Ovary (tissue), 10 donors: ENCODE measurements at places on chromosomes 1 and 21.

DNA sequence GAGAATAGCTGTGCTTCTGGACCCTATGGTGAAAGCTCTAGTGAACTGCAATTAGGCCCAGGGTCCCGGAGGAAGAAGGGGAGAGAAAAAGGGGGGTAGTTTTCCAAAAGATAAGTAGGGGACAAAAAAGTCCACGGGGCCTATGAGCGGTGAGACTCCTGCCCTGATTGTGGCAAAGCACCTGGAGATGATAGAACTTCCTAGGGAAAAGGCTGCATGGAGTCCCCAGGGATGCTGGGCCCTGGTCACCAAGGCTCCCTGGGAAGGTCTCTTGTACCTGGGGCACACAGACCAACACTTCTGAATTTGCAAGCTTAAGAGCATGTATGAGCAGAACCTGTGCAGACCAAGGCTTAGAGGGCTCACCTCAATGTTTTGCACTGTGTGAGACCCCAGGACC lies 5.4 kb upstream of the SHISA4 start:
- no peak for DNase-seq

GRCh38 chr1:31776516-31776915 lies 12.4 kb upstream of the ADGRB2 start:
- DNase-seq, result no peak

- no peak for DNase-seq
Measured at GRCh38 chr1:82777240-82777639, 976.5 kb downstream of the ADGRL2 start.

DNA sequence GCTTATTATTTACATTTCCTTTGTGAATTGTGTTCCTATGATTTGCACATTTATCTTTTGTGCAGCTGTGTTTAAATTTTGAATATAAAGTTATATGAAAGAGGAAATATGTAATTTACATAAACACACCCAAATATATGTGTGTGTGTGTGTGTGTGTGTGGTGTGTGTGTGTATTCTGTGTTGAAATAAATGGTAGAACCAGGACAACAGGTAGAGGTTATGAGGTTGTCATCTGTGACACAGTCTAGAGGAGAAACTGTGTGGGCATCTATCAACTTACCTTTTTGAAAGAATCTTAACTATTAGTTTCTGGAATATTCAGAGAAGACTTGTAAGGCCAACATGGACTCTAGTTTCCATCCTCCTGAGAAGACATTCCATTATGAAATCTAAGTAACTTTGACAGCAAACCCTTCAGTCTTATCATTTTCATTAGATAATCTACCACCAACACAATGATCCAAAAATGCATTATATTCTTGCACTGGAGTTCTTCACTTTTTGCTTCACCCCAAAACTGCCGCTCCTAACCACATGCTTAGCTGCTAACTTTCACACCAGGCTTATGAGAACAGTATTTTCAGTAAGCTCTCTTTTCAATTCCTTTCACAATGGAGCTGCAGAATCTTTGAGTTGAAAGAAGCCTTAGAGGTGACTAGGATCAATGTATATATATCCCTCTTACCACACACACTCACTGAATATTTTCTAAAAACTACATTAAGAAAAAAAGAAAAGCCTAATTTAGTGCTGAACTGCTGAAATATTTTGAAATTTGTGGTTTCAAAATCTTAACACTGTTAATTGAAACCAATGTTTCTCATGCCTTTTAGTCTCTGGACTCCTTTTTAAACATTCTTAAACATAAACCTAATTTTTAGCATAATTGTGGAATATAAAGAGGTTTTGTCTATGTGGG lies 21.8 kb downstream of the PTPRC start:
- DNase-seq, result no peak

DNA sequence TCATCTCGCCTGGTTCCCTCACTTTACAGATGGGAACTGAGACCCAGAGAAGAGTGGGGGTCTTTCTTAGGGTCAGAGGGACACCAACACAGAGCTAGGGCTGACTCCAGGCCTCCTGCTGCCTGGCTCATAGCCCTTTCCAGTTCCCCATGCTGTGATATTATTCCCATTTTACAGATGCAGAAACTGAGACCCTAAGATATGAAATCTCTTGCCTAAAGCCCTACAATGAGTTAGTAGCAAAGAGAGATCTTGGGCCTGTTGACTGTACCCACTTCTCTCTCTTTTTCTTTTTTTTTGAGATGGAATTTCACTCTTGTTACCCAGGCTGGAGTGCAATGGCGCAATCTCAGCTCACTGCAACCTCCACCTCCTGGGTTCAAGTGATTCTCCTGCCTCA lies 49.9 kb downstream of the SLC9A1 start:
- DNase-seq, result no peak

GRCh38 chr1:206784471-206784903 lies 12.2 kb upstream of the IL10 start:
- DNase-seq, result no peak

DNA sequence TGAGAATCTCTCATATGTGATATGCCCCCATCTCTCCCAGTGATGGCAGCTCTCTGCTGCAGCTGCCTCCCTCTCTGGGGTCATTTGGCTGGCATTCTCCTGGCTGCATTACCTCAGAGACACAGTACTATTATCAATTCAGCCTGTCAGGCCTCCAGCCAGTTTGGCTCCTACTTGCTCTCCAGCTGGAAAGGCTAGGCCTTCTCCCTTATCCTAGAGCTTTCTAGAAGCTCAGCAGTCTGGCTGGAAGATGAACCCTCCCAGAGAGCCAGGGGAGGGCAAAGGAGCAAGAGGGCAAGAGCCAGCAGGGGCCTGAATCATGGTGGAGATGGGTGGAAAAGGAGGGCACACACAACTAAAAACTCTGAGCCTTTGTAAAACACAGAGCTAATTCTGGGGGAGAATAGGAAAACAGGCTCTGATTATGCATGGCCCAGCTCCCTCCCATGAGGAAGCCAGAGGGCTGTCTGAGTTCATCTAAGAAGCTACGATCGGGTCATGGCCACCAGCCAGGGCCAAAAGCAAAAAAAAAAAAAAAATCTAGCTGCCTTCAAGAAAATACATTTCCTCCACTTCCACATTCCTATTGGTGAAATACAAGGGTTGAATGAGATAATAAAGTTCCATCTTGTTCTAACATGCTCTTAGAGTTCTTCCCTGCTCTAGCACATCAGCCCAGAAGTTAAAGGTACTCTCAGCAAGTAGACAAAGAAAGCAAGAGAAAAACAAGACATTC lies 8.8 kb downstream of the LAMB3 start:
- peak; percentile 61 for DNase-seq

DNA sequence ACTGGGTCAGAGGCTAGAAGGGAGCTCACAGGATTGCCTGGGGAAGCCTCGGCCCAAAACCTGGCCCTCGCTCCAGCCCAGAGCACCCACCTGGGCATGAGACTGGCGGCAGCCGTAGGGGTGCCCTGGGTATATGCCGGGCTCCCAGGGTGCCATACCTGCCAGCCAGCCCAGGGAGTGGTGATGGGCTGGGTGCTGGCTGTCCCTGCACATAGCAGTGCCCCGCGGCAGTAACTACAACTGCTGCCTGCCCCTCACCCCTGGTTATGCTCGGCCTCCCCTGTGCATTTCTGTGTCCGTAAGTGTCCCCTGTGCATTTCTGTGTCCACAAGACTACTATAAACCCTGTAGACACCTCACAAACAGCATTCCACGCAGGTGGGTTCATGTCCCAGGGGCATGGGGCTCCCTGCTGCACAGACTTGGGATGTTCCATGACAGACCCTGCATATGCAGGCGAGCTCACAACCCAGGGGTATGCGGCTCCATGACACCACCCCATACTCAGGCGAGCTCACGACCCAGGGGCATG lies 5.8 kb upstream of the SPATC1L start:
- peak; percentile 18 for DNase-seq

DNA sequence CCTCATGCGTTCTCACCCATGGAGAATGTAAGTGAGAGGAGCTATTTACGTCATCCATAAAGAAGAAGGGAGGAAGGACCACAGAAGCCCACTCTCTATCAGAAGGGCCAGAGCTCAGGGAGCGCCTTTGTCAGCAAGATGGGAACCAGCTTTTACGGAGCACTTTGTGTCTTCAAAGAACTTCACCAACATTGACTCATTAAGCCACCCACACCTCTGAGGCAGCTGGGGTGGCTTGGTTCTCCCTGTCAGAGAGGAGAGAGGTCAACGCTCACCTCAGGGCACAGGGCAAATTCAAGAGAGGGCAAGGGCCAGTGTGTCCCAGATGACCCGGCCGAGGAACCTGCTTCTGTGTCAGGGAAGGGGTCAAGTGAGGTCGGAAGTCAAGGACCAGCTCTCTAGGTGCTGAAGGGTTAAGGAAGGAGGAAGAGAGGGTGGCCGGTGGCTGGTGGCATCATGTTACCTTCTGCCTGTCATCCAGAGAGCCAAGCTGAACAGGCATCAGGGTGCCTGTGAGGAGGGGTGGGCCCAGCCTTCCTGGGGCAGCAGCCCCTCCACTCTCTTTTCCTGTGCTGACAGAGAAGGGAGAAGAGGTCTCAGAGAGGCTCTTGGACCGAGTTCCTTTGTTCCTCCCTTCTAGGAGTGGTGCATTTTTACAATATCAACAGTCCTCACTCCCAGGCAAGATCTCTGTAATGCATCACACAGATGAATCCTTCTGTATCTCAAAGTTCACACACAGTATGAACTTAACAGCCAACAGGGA lies 109.0 kb downstream of the ETS2 start:
- DNase-seq, result peak; percentile 44

GRCh38 chr1:84141182-84142003 lies 2.7 kb upstream of the PRKACB start:
- no peak for DNase-seq

- DNase-seq, result no peak
Measured at GRCh38 chr1:13541435-13542215, 27.8 kb upstream of the LRRC38 start.

DNA sequence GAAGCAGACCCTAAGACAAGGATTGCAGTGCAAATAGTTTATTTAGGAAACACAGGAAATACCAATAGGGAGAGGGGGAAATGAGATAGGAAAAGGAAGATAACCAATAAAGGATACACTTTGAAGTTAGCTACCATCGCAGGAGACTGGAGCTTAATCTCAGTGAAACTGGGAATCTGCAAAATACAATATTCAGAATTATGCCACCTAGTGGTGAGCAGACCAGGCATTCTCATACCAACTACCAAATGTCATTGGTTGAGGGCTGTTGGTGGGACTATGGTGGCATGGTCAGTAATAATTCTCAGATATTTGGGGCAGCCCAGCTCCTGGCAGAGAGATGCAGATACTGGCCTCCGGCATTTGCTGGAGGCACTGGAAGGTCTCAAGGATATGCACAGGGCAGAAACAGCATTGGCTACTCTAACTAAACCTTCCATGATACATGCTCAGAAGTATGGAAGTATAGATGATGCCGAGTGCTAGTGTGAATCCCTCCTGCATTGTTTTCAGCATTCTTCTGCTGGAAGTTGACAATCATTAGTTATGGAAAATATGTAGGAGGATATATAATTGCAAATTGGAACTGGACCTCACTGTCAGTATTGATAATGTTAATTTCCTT lies 11.8 kb upstream of the ZFP69B start:
- DNase-seq, result no peak

- no peak for DNase-seq
Measured at GRCh38 chr1:168164771-168165170, 14.0 kb upstream of the TIPRL start.

DNA sequence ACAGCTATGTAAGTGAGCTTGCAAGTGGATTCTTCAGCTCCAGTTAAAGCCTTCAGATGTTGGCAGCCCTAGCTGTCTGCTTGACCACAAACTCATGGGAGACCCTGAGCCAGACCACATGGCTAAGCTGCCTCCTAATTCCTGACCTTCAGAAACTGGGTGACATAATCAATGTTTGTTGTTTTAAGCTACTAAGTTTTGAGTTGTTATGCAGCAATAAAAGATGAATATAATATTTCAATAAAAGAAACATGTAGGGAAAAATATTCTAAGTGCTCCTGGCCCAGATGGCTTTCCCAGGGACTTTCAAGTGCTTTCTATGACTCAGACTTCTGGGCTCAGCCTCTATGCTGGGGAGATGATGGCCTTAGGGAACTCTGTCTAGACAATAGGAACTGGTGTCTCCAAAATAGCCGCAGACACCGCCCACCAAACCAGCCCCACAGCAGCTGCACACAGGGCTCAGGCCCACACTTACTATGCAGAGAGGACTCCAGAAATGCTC lies 20.3 kb upstream of the AZIN2 start:
- DNase-seq, result peak; percentile 43

- DNase-seq, result no peak
Measured at GRCh38 chr1:239861985-239862384, 229.7 kb upstream of the FMN2 start.

DNA sequence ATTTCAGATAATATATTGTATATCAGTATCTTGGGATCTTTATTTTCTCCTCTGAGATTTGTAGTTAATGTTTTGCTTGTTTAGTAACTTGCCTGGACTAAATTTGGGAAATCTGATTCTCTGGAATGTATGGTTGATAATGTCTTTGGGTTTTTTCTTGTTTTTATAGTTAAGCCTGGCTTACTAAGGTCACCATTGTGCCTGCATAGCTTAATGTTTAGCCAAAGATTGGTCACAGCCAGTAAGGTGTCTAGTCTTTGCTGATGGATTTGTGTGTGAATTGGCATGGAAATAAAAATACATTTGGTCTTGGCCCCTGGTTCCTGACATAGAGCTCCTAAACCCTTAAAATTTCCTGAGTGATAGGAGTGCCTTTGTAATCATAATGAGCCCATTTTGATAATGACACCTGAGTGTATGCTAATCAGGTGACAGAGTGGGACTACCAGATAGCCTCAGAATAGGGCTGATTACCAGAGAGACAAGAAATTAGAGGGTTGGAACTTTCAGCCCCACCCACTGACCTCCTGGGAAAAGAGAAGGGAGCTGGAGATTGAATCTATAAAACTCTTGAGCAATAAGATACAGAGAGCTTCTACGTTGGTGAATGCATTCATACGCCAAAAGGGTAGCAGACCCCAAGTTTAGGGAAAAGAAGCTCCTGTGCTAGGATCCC lies 47.9 kb upstream of the NUF2 start:
- no peak for DNase-seq

GRCh38 chr1:64744492-64745180 lies at the start of gene RAVER2:
TSS of gene RAVER2 (plus strand) at chr1:64745075. CDS start at chr1:64745173, 98 bp downstream.
- DNase-seq, result peak; percentile 79

GRCh38 chr1:101769520-101769919 lies 227.2 kb downstream of the OLFM3 start:
- DNase-seq, result no peak

DNA sequence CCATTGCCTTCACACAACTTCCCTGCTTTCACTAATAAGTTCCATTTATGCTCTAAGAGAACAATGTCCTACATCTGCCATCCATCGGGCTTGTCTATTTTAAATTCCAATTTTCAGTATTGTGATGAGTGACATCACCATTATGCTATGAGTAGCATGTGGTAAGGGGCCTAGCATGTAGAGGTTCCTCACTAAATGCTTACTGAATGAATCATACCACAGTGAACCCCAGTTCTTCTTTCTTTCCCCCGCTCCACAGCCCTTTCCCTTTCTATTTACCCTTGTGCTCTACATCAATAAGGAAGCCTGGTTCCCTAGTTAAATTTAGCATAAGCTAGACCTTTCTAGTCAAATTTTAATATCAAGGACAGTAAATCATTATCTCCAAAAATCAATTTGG lies 195.0 kb upstream of the RGS18 start:
- no peak for DNase-seq

GRCh38 chr21:29384683-29385359 lies 86.1 kb downstream of the BACH1 start:
- DNase-seq, result no peak
